ENCODE measurements at places on chromosomes 6 and 20. TPM values are rescaled to one million over a fixed set of nuclear protein-coding genes. Genes with fewer than 3 reads are reported as not detected.

The OOEP gene
- total RNA-seq: 1.1 TPM

The SLC17A9 gene
- total RNA-seq: 26.1 TPM

The RAET1L gene
- not detected for total RNA-seq

The LAMA2 gene
- not detected for total RNA-seq

The ZMYND8 gene
- 39.4 TPM for total RNA-seq

The CST7 gene
- 202 TPM for total RNA-seq

The MDFI gene
- total RNA-seq: not detected

GRCh38 chr20:23231561-23232218 is 118.9 kb upstream of the NXT1 start:
- DNase-seq: no peak

GRCh38 chr6:163585932-163586437 is 171.5 kb downstream of the QKI start:
- DNase-seq: no peak

GRCh38 chr6:33926451-33926850 is 122.6 kb upstream of the MLN start:
- no peak for DNase-seq

DNA sequence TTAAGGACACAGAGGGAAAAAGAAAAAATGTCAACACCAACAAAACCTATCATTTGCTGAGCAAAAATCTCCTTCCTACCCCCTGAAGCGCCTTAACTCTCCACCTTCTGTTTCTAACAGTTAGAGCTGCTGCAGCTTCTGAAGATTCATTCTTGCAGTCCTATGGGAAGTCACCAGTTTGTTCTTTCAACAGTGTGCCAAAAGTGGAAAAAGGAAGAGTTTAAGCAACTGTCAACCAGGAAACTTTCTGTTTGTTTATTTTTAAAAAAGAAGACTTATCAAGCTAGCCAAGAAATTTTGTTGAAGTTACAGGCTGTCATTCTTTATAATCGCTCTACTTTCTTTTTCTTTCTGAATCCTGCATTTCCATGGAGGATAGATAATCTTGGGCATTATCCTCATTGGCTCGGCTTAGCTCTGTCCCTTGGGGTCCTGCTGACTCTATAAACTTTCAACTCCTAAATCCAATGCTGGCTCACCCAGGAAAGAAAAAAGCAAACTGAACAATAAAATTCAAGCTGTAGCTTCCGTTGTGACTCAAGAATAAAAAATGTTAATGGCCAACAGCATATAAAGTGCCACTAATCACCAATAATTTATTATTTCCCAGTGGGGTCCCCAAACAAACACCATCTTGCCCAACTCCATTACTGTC is 172.8 kb upstream of the CITED2 start:
- DNase-seq: no peak

DNA sequence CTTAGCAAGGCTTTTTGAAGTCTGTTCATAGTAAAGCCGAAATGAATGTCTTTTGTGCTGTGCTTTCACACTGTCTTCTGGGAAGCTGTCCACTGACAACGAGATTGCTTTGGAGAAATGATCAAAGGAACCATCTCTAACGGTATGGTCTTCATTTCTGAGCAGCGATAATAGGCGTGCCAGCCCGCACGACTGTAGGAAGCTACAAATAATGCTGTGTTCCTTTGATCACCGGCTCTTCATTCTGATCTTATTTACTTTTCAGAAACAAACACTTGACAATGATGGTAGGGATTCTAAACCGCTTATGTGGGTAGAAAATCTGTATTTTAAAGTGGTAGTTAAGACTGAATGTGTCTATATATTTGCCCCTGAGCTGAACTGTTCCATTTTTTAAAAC is 306.6 kb upstream of the EXOC2 start:
- DNase-seq: no peak

DNA sequence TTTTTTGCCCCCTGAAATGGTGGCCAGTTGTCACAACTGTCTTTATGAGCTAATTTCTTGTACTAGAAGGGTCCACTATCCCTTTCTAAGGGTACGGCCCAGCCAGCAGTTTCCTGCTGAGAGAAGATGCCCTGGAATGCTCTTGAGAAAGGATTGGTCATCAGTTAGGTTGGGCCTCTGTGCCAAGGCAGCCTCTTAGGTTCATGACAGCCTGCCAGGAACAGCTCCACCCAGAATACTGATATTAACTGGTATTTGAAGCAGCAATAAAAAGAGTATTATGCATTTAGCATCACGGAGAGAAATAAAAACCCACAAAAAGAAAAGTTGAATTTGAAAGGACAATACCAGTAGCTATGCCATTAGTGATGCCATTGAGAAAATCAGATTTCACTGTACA is 9.0 kb upstream of the HINT3 start:
- DNase-seq: no peak

GRCh38 chr20:25256226-25256859 is 8.5 kb downstream of the PYGB start:
- DNase-seq: peak; percentile 25

DNA sequence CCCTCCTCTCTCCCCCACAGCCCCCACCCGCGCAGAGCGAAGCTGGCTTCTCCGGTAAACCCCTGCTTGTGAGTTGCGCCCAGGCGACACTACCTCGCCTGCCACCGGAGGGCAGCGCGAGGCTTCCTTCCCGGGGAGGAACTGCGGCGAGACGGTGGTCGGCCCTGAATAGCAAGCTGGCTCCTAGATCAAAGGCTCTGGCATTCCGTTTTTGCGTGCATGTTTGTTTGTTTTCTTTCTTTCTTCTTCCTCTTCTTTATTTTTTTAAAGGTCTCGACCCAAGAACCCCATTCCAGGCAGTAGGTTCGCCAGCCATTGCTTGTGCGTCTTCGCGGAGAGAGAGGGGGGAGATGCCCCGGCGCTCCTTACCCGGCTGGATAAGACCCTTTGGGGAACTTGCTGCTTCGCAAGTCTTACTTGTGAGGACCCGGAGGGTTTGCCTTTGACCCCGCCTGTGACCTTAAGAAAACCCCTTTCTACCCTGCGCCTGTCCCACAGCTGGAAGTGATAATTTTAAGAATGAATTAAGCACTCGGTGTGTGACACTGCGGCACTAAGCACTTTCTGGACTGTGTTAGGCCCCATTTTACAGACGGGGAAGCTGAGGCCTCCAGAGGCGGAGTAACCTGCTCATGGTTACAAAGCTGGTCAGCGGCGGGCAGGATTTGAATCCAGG is 92.7 kb upstream of the SIRPA start:
- DNase-seq: peak; percentile 56

- DNase-seq: no peak
Observed at GRCh38 chr6:108719477-108719876, 128.7 kb upstream of the ARMC2 start.

DNA sequence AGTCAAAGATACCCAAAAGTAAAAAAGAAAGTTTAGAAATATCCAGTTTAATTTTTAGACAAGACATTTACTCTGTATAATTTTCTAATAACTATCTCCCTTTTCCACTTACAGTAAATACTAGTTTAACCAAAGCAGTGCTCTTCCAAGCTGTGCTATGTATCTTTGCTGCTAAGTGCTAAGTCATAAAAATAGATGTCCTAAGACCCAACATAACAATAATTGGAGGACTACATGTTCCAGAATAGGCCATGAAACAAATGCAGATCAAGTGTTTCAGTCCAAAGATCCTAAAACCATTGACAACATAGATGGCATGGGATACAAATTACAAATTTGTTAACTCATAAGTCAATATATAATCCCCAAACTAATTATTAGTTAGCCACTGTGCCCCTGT is 111.1 kb downstream of the FAM83B start:
- DNase-seq: no peak

- DNase-seq: no peak
Observed at GRCh38 chr20:25579081-25579770, 6.1 kb downstream of the NINL start.

GRCh38 chr6:63295553-63296194 is 24.1 kb downstream of the LGSN start:
- DNase-seq: no peak

- no peak for DNase-seq
Observed at GRCh38 chr6:138543657-138544056, 44.4 kb upstream of the NHSL1 start.

Measured in activated CD8-positive, alpha-beta memory T cell treated with anti-CD3 and anti-CD28 coated beads, Interleukin-2, amount 10 ng/mL, durations not matched to agents 7 days and 5 days (primary cell).